ENCODE measurements at places on chromosomes 7 and 10.

- DNase-seq: no peak
Measured at GRCh38 chr10:22992075-22992474, 64.2 kb downstream of the ARMC3 start.

GRCh38 chr10:74900297-74900696 lies 73.9 kb downstream of the KAT6B start:
- DNase-seq: no peak

GRCh38 chr10:73340121-73340520 lies 18.5 kb downstream of the CFAP70 start:
- no peak for DNase-seq

- DNase-seq: no peak
Measured at GRCh38 chr7:106863274-106863997, 1.6 kb upstream of the PIK3CG start.

- no peak for DNase-seq
Measured at GRCh38 chr10:102322914-102323313, 72.6 kb upstream of the NFKB2 start.

- DNase-seq: peak; percentile 94
Measured at GRCh38 chr7:55018361-55019190, at the start of gene EGFR. TSS of gene EGFR (plus strand) at chr7:55019017. CDS start at chr7:55019278, 261 bp downstream.

All from AG20443 (cell line).